ENCODE measurements at places on chromosomes 6 and 20.

GRCh38 chr6:45522486-45522885, 144.8 kb upstream of the SUPT3H start:
- no peak for DNase-seq

DNA sequence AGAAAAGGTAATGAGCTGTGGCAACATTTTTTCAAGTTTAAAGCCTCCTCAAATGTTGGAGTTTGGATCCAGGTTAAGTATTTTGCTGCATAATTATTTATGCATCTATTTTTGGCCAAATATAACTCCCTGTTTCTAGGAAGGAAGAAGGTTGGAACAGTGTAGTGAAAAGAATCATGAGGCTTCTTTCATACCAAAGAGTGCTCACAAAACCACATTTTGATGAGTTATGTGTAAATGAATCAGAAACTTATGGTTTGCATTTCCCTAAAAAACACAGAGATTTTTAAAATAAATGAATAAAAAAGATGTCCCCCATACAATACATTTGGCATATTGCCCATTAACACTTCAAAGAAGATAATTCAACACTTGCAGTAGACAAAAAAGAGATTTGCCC, 246.9 kb upstream of the PRDM1 start:
- no peak for DNase-seq

DNA sequence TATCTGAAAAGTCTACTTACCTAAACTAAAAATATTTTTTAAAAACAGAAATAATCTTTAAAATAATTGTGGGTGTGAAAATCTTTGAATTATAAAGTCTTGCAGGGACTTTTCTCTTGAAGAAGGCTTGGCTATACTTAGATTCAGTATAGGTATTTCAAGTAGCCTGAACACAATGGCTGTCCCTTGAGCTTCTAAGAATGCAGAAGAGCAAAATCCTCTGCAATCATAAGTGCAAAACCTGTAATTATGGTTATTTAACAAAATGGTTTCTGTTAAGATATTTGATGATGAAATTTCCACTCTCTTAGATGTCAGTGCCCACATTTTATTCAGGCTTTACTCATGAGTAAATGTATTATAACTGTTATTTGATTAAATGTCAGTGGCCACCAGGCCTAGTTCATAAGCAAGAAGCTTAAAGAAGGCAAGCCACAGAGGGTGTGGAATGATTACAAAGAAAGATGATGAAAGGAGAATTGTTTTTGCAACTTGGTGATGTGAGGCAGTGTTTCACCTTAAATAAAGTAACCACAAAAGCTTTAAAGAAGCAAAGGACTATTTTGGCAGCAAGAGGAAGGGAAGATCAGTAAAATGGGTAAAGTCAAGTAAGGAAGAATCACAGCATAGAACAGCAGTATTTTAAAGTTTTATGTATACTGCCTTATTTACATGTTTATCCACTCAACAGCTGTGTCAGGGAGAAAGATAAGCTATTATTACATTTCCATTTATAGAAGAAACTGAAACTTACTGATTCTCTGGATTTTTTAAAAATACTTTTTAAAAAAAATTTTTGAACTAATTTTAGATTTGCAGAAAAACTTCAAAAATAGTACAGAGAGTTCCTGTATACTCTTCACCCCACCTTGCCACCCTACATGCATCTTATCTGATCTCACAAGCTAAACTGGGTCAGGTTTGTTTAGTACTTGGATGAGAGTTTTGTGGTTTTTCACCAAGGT, 351.2 kb upstream of the RUNX2 start:
- DNase-seq, result no peak

GRCh38 chr6:21639316-21639715, 45.8 kb downstream of the SOX4 start:
- no peak for DNase-seq

DNA sequence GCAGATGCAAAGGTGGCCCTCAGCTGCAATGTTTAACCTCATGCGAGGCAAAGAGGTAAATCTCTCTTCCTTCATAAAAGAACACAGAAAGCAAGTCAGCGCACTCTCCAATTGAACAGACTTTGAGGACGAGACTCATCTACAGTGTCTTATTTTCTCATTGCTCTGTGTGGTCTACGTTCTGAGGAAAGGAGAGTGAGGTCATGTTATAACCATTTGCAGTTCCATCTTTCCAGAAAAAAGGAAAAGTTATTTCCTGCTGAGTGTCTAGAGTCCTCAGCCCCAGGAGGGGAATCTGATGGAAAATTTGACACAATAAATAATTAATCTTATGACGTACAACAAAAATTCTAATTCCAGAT, 35.6 kb upstream of the THBS2 start:
- no peak for DNase-seq

GRCh38 chr6:158507174-158507573, 52.7 kb upstream of the TMEM181 start:
- DNase-seq, result no peak

- DNase-seq, result no peak
Observed at GRCh38 chr20:49281059-49281912, 3.4 kb upstream of the ZNFX1 start.

DNA sequence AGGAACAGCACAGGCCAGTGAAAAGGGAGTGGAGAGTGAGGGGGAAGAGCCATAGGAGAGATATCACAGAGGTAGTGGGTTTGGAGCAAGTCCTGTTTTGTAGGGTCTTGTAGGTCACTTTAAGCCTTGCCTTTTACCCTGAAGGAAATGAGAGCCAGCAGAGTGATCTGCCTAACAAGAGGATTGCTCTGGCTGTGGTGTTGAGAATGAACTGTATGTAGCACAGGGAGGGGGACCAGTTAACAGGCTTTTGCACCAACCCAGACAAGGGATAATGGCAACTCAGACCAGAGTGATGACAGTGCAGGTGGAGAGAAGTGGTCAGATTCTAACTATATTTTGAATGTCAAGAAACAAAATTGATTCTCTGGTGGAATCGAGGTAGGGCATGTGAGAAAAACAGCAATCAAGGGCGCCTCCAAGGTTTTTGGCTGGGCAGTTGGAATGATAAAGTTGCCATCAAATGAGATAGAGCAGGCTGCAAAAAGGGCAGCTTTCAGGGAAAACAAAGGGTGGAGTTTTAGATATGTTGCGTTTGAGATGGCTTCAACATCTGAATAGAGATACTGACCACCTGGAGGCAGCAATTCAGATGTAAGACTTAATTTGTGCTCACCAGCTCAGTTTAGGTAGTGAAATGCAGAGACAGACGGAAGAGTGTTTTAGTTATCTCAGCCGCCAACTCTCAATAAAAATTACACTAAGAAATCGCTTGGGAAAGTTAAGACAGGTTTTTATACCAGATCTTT, 134.4 kb upstream of the BTBD3 start:
- DNase-seq, result no peak

DNA sequence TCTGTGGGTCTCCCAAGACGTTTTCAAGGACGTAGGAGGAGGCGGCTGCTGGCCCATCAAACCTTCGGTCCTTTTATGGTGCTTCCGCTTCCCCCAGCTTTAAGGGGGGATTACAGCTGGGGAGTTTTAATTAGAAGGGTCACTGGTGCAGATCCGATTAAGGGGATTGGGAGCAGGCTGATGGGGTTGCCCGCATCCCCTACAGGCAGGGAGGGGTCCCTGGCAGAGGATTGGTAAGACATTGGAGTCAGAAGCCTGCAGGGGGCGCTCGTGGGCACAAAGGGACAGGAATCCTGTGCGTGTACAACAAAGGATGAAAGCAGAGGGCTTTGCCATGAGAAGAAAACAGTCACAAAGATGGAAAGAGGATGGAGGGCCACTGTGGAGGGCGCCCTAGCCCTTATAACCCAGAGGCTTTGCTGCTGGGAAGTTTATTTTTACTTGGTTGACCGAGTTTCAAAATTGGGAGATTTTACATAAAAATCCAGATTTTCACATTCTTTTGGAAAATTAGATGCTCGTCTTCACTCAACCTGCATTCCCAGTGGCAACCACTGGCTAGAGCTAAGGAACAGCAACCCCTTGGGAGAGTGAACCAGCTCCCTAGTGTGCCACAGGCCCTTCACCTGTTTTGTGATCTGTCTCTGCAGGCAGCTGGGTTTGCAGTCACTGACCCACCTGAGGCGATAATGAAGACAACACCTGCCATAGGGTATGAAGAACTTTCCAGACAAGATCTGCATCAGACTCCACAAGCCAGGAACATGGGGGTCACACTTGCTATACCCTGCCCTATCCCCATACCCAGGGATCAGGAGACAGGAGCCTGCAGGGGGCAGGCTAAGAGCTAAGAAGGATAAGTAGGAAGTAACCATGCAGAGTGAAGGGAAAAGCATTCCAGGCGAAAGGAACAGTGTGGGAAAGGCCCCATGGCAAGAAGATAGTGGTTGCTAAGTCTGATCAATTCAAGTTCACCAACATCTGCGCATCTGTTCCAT, 97.7 kb downstream of the KCNB1 start:
- DNase-seq, result peak; percentile 28

- DNase-seq, result peak; percentile 61
Observed at GRCh38 chr6:106520711-106521401, 108.4 kb downstream of the RTN4IP1 start.

DNA sequence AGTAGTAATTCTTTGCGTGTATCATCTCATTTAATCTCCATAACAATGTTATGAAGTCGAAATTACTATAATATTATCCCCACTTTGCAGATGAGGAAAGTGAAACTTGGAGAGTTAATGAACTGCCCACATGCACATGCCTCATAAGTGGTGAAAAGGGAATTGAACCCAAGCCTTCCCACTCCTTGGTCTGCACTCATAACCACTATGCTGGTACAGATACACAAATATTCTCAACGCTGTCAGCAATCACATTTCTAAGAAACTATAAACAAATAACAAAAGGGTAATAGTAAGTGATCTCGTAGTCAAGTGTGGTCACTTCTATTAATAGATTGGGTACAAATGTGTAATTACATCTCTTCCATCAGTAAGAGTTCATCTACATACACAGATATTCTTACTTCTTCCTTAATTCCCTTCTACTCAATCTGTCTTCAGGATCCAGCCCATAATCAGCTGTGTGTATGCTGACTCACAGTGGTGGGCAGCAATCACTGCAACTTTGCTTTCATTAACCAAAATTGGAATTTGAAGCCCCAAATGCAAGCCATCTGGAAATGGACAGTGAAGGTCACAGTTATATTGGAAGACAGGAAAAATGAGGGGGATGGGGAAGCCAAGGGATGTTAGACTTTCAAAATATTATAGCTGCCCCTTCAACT, 6.6 kb downstream of the PRSS35 start:
- DNase-seq, result no peak

DNA sequence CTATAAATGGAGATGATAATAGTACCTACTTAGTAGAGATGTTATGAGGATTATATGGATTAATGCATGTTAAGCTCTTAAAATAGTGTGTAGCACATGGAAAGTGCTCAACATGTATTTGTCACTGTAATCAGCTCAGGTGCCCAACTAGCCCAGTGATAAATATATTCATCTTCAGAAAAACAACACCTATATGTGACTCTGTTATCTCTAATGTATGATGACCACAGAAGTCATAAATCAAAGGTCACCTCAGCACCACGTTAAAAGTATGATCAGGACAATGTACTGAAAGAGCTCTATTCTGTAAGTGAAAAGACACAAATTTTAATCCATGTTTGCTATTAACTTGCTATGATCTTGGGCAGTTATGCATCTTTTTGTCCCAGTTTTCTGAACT, 36.8 kb upstream of the TENT5A start:
- DNase-seq, result no peak

GRCh38 chr6:113495521-113495920, 361.6 kb upstream of the MARCKS start:
- no peak for DNase-seq

DNA sequence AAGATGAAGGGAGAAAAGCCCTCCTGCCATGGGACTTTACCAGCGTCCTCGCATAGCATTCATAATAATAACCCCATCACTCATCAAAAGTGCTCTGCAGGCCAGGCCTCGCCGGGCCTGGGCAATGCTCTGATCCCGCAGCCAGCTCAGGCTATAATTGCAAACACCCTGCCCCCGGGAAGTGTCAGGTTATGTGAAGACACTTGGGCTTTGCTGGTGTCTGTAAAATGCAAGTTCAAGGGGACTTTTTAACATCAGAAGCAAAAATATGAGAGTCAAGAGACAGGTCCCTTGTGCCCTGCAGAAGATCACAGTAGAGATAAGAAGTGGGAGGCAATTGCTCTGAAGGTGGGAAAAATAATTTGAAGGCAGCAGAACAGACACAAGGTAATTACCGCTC, 381.0 kb downstream of the MAFB start:
- DNase-seq, result no peak

Measured in stimulated activated CD8-positive, alpha-beta memory T cell treated with anti-CD3 and anti-CD28 coated beads, Interleukin-7, amount 100 ng/mL, for 1 hour (primary cell).